ENCODE measurements at places on chromosomes 3 and 15.

DNA sequence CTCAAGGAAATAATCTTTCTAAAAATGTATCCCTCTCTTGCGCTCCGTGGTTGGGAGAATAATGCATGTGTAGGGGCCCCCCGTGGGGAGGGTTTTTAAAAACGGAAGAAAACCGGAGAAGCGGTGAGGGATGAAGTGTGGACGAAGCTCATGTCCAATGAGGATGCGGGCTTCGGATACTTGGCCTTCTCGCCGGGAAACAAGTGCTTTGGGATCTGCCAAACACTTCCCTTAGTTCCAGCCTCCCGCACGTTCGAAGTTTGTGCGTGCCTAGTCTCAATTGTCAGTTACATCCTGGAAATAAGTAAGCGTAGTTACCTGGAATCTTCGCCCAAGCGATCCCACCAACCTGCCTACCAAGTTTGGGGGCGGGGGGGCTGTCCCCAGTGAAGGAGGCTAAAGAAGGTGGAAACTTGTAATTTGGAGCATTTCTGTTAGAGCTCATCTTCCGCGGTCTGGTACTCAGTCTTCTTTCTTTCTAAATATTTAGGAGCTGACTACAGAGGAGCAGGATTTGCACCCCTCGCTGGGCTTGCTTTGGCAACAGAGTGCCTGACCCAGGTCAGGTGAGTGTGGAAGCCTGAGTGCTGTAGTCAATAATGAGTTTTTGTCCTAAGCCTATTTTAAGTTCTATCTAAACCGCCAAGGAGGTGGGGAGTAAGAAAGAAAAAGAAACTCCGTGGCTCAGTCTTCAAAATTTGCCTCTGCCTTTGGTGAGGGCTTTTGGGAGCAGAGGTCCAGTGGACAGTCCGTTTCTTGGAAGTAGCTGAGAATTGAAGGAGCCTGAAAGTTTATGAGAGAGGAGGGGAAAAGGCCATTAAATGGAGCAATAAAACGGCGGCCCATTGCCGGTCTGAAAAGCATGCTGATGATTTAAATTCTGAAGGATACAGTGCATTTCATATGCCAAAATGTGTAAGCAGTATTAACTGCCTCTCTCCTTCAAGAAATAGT is 1.1 kb downstream of the ITPR1 start:
- DNase-seq: no peak

- DNase-seq: no peak
Measured at GRCh38 chr3:172877011-172877410, 126.5 kb downstream of the ECT2 start.

DNA sequence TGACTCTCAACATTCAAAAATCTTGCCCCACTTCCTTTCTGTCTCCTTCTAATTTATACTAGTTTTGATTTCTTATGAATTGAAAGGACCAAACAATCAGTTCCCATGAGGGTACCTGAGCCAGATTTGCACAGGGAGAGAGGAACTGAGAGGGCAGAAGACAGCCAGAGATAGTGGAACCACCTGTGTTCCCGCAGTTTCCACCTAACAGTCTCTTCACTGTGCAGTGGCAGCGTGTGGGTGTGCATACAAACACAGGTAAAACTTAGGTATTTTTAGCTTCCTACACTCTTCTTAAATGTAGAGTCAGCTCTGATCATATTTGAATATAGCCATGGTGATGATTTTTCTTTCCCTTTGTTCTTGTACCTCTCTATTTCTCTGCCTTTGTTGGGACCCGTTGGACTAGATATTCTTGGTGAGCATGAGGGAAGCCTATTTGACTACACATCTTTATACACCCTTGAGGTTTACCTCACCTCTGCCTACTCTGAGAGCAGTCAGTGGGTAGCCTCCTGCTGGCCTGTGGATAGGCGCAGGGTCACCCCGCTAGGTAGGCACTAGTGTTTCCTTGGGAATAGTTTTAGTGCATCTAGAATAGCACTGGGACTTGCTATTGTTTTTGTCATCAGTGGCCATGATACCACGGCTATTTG is 58.8 kb downstream of the MAP3K13 start:
- DNase-seq: no peak

DNA sequence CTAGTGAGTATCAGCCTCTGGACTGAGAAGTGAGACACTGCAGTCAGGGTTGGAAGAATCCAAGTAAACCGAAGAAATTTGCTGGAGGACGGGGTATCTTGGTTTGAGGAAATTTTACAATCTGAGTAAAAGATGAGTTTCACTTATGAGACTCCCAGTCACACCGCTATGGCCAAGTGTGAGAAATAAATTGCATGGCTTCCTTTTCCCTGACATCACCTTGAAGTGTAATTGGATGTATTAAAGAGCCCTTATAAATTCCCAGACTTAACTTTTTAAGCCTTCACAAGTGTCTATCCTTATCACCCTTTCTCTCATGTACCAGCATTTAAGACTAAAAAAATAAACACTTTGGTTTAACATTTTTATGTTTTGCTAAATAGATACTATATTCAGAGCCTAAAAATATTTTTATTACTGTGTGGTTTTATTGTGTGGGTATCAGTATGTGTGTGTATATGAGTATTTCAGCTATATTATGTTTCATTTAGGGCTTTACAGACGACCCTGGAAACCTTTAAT is 23.8 kb downstream of the USP3 start:
- DNase-seq: no peak

DNA sequence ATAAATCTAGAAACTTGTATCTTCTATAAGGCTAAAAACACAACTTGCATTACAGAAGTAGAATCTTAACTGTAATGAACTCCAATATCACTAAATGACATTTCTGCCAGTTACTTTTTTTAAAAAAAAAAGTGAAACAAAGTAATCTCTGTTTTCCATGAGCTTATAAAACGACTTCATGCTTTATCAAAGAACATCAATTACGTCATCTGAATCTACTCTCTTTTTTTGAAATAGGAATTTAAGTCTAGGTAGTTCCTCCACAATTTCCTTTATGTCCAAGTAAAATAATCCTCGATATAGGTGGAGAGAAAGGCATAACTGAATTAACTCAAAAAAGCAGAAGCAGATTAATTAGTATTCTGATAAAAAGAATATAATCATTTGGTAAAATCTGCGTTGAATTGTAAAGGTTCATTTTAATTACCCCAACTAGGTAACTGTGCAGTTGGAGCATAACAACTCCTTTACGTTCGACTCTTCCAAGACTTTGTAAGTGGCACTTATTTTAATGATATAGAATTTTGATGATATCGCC is 1.4 kb downstream of the UACA start:
- DNase-seq: no peak

GRCh38 chr15:84773716-84774115 is 25.3 kb downstream of the ZNF592 start:
- DNase-seq: no peak

DNA sequence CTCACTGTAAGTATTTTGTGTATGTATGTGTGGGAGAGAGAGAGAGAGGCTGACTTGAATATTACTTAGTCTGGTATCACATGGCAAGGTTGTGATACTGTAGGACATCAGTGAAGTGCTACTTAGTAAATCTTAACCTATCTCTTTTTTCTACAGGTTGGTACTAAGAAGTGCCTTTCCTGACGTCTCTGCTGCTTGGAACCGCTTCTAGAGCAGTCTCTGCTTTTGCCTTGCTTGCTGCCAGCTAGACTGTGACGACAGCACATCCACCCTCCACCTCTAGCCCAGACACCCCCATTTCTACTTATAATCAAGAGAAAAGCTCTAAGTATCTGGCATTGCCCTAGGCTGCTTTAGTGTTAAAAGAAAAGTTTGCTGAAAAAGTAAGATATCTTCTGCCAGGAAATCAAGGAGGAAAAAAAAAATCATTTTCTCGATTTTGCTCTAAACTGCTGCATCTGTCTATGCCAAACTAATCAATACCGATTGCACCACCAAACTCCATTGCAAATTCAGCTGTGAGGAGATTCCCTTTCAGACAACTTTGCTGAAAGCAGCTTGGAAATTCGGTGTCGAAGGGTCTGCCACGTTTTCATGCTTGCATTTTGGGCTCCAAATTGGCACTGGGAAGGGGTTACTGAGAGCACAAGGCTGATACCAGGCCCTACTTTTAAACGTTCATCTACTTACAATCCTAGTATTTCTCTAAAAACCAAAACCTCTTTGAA is 30.7 kb downstream of the MBNL1 start:
- DNase-seq: no peak

GRCh38 chr3:41819236-41819635 is 142.7 kb downstream of the ULK4 start:
- no peak for DNase-seq

GRCh38 chr3:185916042-185916833 is 21.6 kb downstream of the TRA2B start:
- no peak for DNase-seq

DNA sequence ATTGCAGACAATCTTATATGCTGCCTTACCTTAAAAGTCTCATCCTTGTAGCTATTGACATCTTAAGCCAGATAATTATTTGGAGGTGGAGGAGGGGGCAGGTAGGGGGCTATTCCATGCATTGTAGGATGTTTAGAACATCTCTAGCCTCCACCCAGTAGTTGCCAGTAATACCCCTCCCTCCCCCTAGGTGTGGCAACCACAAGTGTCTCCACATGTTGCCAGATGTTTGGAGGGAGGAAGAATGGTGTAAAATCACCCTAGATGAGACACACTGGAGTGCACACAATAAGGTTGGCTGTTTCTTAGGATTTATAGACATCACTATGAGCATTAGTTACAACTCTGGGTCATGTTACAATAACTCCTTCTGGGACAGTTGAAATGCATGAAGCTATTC is 27.4 kb downstream of the GORASP1 start:
- DNase-seq: no peak

DNA sequence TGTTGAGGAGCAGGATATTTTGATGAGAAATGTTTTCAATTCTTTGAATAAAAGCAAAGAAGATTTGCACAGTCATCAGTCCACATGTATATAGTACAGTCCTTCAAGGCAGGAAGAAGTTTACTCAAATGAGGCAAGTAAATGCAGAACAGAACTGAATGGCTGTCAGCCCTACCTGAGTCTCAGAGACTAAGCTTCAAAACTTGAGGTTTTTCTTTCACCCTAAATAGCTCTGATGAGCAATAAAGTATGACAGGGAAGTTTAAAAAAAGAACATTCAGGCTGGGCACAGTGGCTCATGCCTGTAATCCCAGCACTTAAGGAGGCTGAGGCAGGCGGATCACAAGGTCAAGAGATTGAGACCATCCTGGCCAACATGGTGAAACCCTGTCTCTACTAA is 232.5 kb downstream of the SUCLG2 start:
- DNase-seq: no peak

- DNase-seq: no peak
Measured at GRCh38 chr15:65638681-65639089, 16.9 kb downstream of the SLC24A1 start.

DNA sequence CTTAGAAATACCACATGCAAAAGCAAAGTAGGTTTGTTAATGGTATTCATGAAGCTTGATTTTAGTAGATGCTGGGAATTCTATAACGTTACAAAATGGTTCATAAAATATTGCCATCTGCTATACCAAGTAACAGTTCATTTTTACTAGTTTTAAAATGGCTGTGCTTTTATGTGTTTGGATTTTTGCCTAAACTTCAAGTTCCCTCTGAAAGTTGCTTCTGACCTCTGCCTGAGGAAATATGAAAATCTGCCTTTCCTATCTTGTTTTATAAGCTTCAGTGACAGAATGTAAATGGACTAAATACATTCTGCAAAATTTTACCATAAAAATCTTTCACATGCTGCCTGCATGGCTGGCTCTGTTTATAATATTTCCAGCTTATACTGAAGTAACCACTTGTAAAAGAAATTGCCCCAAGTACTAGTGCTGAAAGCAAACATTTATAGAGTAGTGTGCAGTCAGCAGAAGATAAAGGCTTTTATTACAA is 560.7 kb upstream of the ROBO2 start:
- no peak for DNase-seq

DNA sequence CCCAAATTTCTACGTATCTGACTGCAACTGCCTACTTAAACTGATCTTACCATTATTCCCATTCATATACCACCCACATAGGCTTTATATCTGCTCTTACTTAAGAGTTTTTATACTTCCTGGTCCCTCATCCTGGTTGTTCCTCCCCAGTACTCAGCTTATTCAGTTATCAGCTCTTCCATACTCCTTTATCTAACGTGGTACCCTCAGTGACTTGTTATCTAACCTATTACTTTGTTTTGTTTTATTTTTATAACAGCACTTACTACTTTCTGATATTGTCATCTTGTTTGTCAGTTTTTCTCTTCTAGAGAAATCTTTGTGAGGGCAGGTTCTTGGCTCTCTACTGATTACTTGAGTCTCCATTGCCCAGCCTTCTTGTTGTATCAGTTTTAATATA is 100.6 kb downstream of the ZNF609 start:
- no peak for DNase-seq

- no peak for DNase-seq
Measured at GRCh38 chr3:148269816-148270215, 427.9 kb upstream of the AGTR1 start.

DNA sequence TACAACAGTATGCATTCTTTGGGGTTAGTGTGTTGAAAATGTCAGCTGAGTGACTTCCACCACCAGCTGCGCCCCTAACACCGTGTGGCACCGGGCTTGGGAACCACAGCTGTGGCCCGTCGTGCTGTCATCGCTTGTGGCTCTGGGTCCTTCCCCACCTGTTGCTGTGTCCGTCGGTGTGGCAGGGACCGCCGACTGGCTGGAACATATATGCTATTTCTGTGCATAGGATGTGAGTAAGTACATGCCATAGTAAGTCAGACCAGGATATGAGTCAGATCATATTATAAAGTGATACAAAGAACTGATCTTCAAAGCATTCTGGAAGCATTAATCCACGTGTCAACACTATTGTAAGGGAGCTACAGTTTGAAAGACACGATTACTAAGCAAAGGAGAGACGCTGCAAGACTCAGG is 31.9 kb downstream of the EHD4 start:
- DNase-seq: no peak

DNA sequence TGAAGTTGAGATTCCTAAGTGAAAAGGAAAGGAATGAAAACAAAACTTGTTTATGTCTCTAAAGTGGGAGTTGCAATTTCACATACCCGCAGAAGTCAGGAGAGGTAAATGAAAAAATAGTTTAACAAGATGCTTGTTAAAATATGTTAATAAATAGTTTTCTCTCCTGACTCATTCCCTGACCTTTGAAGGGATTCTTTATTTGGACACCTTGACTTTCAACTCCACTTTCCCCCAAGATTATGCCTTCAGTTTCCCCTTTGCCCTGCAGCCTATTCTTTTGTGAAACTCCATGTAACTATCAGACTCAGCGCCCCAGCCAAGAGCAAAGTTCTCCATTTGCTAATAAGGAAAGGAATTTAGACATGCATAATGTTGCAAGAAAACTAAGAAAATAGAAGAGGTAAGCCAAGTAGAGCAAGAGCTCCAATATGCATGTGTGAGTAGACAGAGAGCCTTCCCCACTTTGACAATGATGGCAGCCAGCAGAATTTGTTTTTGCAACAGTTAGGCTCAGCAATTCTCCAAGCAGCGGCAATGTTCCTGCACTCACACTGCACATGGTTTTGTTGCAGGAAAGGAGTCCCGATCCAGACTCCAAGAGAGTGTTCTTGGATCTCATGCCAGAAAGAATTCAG is 61.2 kb downstream of the CD200 start:
- no peak for DNase-seq

GRCh38 chr3:49601358-49602048 is 47.2 kb downstream of the BSN start:
- DNase-seq: no peak
